Heart right ventricle (tissue), 16 donors: ENCODE measurements at places on chromosomes 2 and 18.

- H3K36me3 ChIP-seq, result no peaks in the 10 kb centered on the region
- peaks cover 19% of the 10 kb centered on the region for H3K27me3 ChIP-seq
- H3K4me1 ChIP-seq, result peaks cover 3% of the 10 kb centered on the region
- no peak overlapping the region for H3K27ac ChIP-seq
- H3K4me3 ChIP-seq, result peak overlapping the region; percentile 3
Measured at GRCh38 chr2:121019071-121019470, 265.9 kb downstream of the TFCP2L1 start.

DNA sequence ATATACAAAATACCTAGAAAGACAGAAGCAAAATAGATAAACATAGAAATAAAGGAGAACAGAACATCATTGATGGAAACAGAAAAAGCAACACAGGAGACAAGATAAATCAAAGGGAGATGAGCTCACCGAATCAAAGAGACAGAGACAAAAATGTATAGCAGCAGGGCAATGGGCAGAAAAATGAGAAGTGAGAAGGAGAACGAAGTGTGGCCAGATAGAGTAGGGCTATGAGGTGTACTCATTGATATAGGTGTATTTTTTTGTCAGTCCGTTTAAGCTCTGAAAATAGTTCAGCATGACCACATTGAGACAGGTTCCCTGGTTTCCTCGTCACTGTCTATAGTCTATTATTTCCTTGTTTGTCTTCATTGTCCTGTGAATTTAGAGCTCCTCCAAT lies 55.1 kb downstream of the SP100 start:
- H3K27me3 ChIP-seq, result no peaks in the 10 kb centered on the region
- H3K4me3 ChIP-seq, result no peak overlapping the region
- H3K27ac ChIP-seq, result no peak overlapping the region
- peaks cover 14% of the 10 kb centered on the region for H3K4me1 ChIP-seq

DNA sequence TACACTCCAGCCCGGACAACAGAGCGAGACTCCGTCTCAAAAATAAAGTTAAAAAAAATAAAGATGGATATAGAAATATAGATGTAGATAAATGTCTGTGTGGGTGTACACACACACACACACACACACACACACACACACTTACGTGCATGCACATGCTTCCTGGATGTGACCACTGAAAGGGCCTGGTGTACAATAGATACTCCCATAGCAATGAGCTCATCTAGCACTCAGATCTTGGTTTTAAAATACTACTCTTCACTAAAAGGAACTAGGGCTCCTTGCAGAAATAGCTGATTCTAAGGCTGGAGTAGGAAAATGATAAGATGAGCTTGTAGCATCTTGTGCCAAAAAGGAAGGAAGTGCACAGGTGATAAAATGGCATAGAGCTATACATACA lies 39.1 kb downstream of the ROCK2 start:
- no peaks in the 10 kb centered on the region for H3K4me1 ChIP-seq
- H3K27ac ChIP-seq, result no peak overlapping the region
- H3K4me3 ChIP-seq, result no peak overlapping the region
- H3K27me3 ChIP-seq, result no peaks in the 10 kb centered on the region

GRCh38 chr2:45070113-45070652 lies 60.9 kb upstream of the SIX2 start:
- peaks cover 84% of the 10 kb centered on the region for H3K27me3 ChIP-seq
- H3K27ac ChIP-seq, result no peak overlapping the region
- H3K4me1 ChIP-seq, result no peaks in the 10 kb centered on the region
- no peaks in the 10 kb centered on the region for H3K36me3 ChIP-seq
- DNase-seq, result no peak

DNA sequence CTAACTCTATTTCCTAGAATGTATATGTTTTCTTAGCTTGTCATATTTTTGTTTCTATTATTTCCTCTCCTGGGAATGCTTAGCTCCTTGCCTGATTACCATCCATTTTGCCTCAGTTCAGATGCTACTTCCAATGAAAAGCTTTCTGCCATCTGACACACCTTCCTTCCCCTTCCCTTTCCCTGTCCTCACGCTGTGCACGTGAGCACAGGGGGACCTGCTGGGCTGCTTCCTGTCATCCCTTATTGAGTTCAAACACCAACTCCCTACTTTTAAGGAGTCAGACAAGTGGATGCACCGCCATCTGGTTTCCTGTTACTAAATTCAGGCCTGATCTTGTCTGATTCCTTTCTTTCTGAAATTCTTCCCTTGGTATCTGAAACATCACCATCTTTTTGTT lies 2.4 kb upstream of the INO80C start:
- DNase-seq, result no peak
- peaks cover 27% of the 10 kb centered on the region for H3K4me1 ChIP-seq
- no peak overlapping the region for H3K27ac ChIP-seq
- no peaks in the 10 kb centered on the region for H3K36me3 ChIP-seq
- H3K27me3 ChIP-seq, result no peaks in the 10 kb centered on the region

GRCh38 chr2:90069290-90069894 lies 1377.9 kb downstream of the RPIA start:
- no peaks in the 10 kb centered on the region for H3K36me3 ChIP-seq
- H3K27ac ChIP-seq, result no peak overlapping the region
- DNase-seq, result peak; percentile 16

- H3K36me3 ChIP-seq, result no peaks in the 10 kb centered on the region
- H3K27ac ChIP-seq, result no peak overlapping the region
- H3K4me3 ChIP-seq, result no peak overlapping the region
Measured at GRCh38 chr2:98899041-98899702, 36.9 kb downstream of the CRACDL start.

DNA sequence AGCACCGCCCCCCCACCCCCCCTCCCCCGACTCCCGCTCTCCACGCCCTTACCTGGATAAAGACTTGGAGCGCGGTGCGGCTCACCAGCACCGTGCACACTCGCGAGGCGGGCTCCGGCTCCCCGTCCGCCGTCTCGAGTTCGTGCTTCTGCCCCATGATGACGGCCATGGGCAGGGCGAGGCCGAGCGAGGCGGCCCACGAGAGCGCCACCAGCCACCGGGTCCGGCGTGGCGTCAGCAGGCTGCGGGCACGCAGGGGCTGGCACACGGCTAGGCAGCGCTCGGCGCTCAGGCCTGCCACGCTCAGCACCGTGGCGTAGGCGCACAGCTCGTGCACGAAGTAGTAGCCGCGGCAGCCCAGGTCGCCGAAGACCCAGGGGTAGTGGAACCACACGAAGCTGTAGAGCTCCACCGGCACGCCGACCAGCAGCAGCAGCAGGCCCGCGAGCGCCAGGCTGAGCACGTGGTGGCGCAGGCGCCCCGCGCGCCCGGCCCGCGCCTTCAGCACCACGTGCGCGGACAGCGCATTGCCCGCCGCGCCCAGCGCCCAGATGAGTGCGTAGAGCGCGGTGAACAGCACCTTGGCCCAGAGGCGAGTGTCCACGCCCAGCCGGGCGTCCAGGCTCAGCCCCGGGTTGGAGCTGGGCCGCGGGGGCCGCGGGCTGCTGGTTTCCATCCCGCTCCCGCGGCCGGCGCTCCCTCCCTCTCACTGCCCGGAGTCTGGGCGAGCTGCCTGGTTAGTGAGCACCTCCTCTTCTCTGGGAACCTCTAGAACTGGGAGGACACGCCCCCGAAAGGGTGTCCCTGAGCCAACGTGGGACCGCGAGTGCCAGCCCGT lies at the start of gene NTSR2:
Gene NTSR2 (minus strand): TSS at position 742 of the 838 bp plus-strand sequence. CDS start 66 bp downstream, at position 676.
- H3K4me3 ChIP-seq, result no peak within 1 kb of the TSS
- H3K27ac ChIP-seq, result no peak within 1 kb of the TSS
- H3K4me1 ChIP-seq, result peaks cover 14% of the 10 kb centered on the region
- peaks cover 38% of the 10 kb centered on the region for H3K27me3 ChIP-seq

GRCh38 chr2:88642278-88642677 lies 15.0 kb upstream of the EIF2AK3 start:
- H3K27me3 ChIP-seq, result no peaks in the 10 kb centered on the region
- no peak overlapping the region for H3K27ac ChIP-seq
- no peaks in the 10 kb centered on the region for H3K4me1 ChIP-seq

DNA sequence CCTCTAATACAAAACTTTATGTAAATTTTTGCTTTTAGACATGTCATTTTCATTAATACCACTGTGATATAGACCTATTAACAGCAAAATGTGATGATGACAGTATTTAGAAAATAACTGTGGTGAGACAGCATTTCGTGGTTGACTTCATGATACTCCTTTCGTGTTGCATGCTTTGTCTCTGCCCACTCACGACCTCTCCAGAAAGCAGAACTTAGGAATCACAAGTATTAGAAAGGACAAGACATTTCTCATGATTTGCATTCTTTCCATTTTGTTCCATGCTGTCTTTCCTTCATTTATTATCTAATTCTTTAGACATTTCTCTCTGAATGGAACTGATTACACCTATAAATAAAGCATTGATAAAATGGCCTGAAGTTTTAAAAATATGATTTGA lies 85.2 kb upstream of the POU3F3 start:
- no peak overlapping the region for H3K27ac ChIP-seq
- H3K36me3 ChIP-seq, result no peaks in the 10 kb centered on the region
- peaks cover 2% of the 10 kb centered on the region for H3K27me3 ChIP-seq
- H3K4me3 ChIP-seq, result no peak overlapping the region
- DNase-seq, result no peak

DNA sequence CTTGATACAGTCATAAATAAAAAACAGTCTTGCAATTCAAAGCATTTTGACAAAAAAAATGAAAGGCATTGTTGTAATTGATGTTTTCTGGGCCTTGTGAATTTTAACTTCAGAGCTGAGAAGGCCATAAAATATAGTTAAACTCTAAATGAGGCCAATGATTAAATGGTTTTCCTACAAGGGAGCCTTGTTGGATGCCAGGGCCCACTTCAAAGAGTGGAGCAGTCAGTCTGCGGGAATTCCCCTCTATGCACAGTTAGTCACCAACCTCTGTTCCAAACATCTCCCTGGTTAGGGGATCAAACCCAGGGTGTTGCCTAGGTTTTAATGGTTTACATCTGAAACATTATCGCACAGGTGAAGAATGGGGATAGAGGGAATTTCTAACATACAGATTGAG lies 143.4 kb downstream of the NCKAP5 start:
- no peak overlapping the region for H3K4me3 ChIP-seq
- DNase-seq, result no peak
- H3K36me3 ChIP-seq, result no peaks in the 10 kb centered on the region
- H3K4me1 ChIP-seq, result no peaks in the 10 kb centered on the region
- no peaks in the 10 kb centered on the region for H3K27me3 ChIP-seq

DNA sequence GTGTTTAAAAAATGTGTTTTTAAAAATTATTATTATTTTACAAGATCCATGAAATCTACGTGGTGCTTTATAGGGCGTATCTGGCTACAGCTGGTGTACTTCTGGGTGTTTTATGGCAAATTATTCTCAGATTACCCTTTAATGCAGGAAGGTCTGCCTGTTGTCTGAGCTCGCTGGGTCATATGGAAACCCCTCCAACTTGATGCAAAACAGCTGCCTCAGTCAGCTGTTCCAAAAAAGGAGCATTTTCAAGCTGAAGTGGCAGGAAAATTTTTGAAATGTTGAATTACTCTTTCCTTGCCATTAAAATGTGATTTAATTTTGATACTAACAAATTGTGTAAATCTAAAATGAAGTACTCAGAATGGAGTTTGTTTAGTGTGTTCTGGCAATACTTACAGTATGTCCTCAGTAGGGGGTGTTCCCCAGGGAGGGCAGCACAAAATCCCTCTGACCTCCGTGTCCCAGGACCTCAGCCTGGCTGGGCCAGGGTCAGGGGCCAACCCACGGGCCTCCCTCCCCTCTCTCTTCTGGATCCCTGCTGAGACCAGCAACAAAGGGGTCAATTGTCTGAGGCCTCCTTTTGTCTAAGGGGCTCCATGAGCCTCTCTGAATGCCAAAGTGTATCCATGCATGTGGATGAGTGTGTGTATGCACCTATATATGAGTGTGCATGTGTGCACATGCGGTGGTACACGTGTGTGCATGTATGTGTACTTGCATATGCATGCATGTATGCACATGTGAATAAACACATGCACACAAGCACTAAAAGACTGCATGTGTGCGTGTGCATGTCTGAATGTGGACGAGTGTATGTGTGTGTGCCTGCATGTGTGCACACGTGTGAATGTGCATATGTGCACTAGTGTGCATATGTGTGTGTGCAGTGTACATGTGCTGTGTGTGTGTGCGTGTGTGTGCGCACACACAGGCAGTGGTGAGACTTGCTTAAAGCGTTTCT lies 105.4 kb downstream of the ACOXL start:
- peaks cover 8% of the 10 kb centered on the region for H3K27me3 ChIP-seq
- no peaks in the 10 kb centered on the region for H3K4me1 ChIP-seq
- no peaks in the 10 kb centered on the region for H3K36me3 ChIP-seq
- no peak overlapping the region for H3K27ac ChIP-seq
- no peak overlapping the region for H3K4me3 ChIP-seq

GRCh38 chr2:201678401-201678800 lies 20.0 kb downstream of the MPP4 start:
- H3K4me1 ChIP-seq, result no peaks in the 10 kb centered on the region
- H3K27me3 ChIP-seq, result no peaks in the 10 kb centered on the region
- H3K4me3 ChIP-seq, result no peak overlapping the region
- no peaks in the 10 kb centered on the region for H3K36me3 ChIP-seq
- no peak for DNase-seq

DNA sequence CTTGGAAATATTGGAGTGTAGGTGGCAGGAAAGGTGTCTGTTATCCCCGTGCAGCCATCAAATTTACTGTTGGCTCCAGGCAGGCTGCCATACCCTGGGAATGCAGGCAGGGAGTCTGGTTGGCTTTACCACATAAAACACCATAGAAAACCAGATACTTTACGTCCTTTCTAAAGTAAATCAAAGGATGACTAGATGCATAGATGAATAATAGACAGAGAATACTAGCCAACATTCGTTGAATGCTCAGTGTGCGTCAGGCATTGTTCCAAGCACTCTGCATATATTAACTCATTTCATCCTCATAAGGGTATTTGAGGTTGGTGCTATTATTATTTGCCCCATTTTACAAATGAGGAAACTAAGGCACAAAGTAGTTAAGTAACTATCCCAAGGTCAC lies 65.2 kb downstream of the VSNL1 start:
- no peak overlapping the region for H3K4me3 ChIP-seq
- DNase-seq, result no peak
- H3K27me3 ChIP-seq, result no peaks in the 10 kb centered on the region
- no peak overlapping the region for H3K27ac ChIP-seq
- peaks cover under 1% of the 10 kb centered on the region for H3K4me1 ChIP-seq

- H3K27ac ChIP-seq, result no peak overlapping the region
- H3K4me1 ChIP-seq, result peaks cover 14% of the 10 kb centered on the region
- H3K27me3 ChIP-seq, result peaks cover 74% of the 10 kb centered on the region
- no peaks in the 10 kb centered on the region for H3K36me3 ChIP-seq
Measured at GRCh38 chr18:59220784-59221765, 1.1 kb downstream of the GRP start.

- no peak within 1 kb of the TSS for H3K4me3 ChIP-seq
- H3K27ac ChIP-seq, result no peak within 1 kb of the TSS
- DNase-seq, result peak; percentile 20
- H3K4me1 ChIP-seq, result no peaks in the 10 kb centered on the region
- H3K27me3 ChIP-seq, result no peaks in the 10 kb centered on the region
Measured at GRCh38 chr2:157443795-157444640, at the start of gene CYTIP. Gene CYTIP, minus strand, starts transcription at chr2:157444089. Its CDS starts 69 bp downstream, at chr2:157444020.

DNA sequence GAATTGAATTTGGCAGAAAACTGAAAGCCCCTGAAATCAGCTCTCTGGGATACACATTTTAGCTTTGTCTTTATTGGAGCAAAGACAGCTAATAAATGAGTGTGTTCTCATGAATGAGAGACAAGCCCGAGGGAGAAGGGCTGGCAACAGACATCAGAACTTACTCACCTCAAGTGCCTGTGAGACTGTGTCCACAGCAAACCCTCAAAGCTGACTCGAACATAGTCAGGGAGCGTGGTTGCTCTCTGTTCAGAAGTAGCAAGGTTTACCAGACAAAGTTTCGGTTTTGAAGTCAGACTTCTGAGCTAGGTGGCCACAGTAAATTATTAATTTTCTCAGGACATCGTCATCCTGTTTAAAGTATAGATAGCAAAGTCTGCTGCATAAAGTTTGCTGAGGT lies 207.9 kb downstream of the CMPK2 start:
- H3K27me3 ChIP-seq, result no peaks in the 10 kb centered on the region
- H3K4me3 ChIP-seq, result no peak overlapping the region
- no peak overlapping the region for H3K27ac ChIP-seq
- no peaks in the 10 kb centered on the region for H3K4me1 ChIP-seq
- H3K36me3 ChIP-seq, result no peaks in the 10 kb centered on the region
